Uterus (tissue), 4 donors: ENCODE measurements at places on chromosomes 1 and 21. TPM values are rescaled to one million over a fixed set of nuclear protein-coding genes. Genes with fewer than 3 reads are reported as not detected.
A peak's percentile ranks its signal among the peaks of the same experiment; 100 is the strongest.

GRCh38 chr1:14597343-14598006 is 1.0 kb upstream of the KAZN start:
- DNase-seq: no peak
- H3K27ac ChIP-seq: no peak overlapping the region
- peaks cover 16% of the 10 kb centered on the region for H3K4me1 ChIP-seq
- no peaks in the 10 kb centered on the region for H3K27me3 ChIP-seq
- no peaks in the 10 kb centered on the region for H3K36me3 ChIP-seq

DNA sequence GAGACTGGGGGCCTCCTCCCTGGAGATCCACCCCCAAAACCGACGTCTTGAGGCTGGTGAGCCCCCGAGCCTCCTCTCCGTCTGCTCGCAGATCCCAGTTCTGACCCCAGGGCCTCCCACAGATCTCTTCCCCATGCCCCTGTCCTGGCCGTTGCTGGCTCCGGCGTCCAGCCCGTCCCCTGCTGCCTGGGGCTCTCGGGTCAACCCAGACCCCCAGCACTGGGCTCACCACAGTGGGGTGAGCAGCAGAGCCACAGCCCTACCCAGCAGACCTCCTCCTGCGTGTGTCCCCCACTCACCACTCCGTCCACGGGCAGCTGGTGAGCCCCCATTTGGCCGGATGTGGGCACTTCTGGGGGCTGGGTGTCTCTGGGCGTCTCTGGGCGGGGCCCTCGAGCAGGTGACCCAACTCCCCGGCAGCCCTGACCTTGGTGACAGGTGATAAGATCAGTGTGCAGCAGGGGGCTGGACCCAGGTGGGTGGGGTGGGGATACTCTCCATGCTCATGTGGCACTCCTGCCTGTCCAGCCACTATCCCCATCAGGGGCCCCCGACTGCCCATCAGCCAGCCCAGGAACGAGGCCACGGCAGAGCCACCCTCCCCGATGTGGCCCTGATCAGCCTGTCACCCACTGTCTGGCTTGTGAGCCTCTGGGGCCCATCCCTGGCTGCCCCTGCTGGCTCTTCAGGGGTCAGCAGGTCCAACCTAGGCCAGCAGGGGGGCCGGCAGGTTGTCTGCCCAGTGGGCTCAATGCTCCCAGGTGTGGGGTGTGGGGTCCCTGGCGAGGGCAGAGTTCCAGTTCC is 709 bp downstream of the TNFRSF14 start:
- peaks cover 7% of the 10 kb centered on the region for H3K4me1 ChIP-seq
- no peaks in the 10 kb centered on the region for H3K27me3 ChIP-seq
- DNase-seq: peak; percentile 36
- peak overlapping the region; percentile 82 for H3K4me3 ChIP-seq
- peak overlapping the region; percentile 90 for H3K27ac ChIP-seq

DNA sequence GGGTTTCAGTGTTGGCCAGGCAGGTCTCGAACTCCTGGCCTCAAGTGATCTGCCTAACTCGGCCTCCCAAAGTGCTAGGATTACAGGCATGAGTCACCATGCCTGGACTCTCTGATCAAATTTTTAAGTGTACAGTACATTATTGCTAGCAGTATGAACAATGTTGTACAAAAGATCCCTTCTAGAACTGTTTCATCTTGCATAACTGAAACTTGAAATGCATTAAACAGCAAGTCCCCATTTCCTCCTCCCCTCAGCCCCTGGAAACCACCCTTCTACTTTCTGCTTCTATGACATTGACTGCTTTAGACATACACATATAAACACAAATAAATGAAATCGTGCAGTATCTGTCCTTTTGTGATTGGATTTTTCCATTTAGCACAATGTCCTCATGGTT is 463.4 kb downstream of the PTPRC start:
- no peaks in the 10 kb centered on the region for H3K36me3 ChIP-seq
- H3K4me1 ChIP-seq: no peaks in the 10 kb centered on the region
- DNase-seq: no peak
- H3K4me3 ChIP-seq: no peak overlapping the region
- H3K27ac ChIP-seq: no peak overlapping the region

- H3K4me1 ChIP-seq: no peaks in the 10 kb centered on the region
- H3K36me3 ChIP-seq: no peaks in the 10 kb centered on the region
These were observed 131.4 kb upstream of the RAB4A start for GRCh38 chr1:229139331-229140118.

DNA sequence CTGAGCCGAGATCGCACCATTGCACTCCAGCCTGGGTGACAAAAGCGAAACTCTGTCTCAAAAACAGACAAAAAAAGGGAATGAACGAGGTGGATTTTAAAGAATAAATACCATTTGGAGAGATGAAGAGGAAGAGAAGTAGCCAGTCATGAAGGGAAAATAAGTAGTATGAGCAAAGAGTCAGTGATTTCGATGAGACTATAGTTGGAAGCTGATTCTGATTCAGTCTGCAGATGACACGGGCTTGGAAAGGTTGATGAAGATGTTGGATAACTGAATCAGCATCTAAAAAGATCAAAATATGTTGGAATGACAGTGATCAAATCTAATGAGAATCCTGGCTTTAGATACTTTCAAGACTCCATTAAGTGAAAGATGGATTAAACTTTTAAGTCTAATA is 23.8 kb downstream of the MACF1 start:
- H3K4me1 ChIP-seq: no peaks in the 10 kb centered on the region
- no peak overlapping the region for H3K27ac ChIP-seq
- no peaks in the 10 kb centered on the region for H3K27me3 ChIP-seq
- no peaks in the 10 kb centered on the region for H3K36me3 ChIP-seq

Gene PDIK1L
- 27.7 TPM for total RNA-seq

Gene ITPKB
- total RNA-seq: 35.9 TPM
